ENCODE measurements at places on chromosomes 11 and 22. TPM values are rescaled to one million over a fixed set of nuclear protein-coding genes. Genes with fewer than 3 reads are reported as not detected.
A peak's percentile ranks its signal among the peaks of the same experiment; 100 is the strongest.

OR5D16 gene
- not detected for total RNA-seq

CELSR1 gene
- total RNA-seq = 5.7 TPM

DSCAML1 gene
- total RNA-seq = not detected

CCDC89 gene
- not detected for total RNA-seq

BATF2 gene
- total RNA-seq = 1.8 TPM

CD59 gene
- 287 TPM for total RNA-seq

SHISAL1 gene
- total RNA-seq = 8.2 TPM

LARGE2 gene
- not detected for total RNA-seq

GGTLC2 gene
- not detected for total RNA-seq

DDI1 gene
- total RNA-seq = not detected

MS4A12 gene
- total RNA-seq = not detected

- no peak for DNase-seq
Measured at GRCh38 chr11:87036756-87037449, 831 bp upstream of the TMEM135 start.

DNA sequence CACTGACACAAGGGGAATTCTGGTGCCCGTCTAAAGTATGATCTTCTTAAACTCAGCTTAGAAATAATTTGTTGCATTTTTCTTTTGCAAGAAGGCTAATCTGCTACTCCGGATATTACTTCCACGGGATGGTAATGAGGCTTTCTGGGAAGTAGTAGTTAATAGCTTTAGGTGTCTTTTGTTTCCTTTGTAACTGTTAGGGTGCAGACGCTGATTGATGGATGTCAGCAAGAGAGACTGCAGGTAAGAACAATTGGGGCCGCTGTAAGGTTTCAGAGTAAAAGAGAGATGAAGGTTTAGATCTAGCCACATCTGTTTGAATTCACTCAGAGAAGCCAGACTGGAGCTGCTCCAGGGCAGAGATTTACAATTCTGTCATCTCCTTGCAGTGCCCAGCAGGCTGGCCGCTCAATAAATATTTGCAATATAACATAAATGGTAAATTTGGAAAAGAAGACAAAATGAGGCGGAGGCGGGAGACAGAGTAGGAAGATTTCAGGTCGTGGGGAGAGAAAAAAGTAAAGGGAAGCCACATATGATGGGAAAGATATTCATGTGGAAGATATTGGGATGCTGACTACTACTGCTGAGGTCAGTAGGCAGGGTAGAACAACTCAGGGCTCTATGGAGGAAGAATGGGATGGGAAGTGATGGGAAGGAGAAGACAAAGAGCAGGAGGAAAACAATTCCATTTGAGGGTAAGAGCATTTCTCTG is 320.5 kb downstream of the AASDHPPT start:
- DNase-seq = no peak

DNA sequence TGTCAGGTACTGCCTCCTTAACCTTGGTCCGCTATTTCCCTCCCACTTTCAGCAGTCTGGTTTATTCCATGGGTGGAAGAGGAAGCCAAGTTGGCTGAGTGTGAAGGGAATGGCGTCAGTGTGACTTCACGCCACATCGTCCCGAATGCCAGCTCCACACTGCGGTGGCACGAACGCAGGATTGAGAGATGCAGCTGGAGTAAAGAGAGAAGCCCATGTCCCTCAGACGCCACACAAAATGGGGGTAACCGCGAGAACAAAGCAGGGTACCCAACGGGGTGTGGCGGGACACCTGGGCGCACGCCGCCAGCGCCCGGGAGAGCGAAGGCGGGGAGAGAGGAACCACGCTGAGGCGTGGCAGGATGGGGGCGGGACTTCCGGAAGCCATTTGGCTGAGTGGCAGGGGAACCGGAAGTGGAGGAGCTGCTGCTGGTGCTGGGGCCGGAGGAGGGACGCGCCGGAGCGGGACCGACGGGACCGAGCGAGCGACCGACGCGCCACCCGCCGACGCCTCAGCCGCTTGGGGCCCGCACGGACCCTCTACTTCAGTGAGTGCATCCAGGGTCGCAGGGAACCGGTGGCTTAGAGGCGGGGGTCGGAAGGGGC is at the start of gene PAFAH1B2:
Gene PAFAH1B2 (plus strand): TSS at position 417 of the 606 bp plus-strand sequence. CDS start 8,161 bp downstream, outside the sequence.
- peak; percentile 92 for DNase-seq

GRCh38 chr22:43377896-43378704 is 33.7 kb upstream of the MPPED1 start:
- peak; percentile 74 for DNase-seq

- DNase-seq = no peak
Measured at GRCh38 chr11:102097186-102097585, 13.1 kb upstream of the YAP1 start.

DNA sequence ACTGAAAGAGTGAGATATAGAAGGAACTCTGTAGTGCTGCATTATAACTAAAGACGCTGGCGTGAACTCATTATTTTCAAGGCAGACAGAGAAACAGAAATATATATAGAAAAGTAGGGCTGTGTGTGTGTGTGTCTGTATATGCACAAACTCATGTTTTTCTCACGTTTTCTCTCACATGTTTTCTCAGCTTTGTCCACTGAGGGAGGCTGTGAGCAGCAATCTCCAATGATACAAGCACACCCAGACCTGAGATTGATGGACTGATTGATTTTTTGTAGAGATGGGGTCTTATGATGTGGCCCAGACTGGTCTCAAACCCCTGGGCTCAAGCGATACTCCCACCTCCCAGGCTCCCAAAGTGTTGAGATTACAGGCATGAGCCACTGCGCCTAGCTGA is 122.5 kb downstream of the SERGEF start:
- DNase-seq = no peak

- no peak for DNase-seq
Measured at GRCh38 chr22:35972559-35972958, 56.1 kb downstream of the RBFOX2 start.

DNA sequence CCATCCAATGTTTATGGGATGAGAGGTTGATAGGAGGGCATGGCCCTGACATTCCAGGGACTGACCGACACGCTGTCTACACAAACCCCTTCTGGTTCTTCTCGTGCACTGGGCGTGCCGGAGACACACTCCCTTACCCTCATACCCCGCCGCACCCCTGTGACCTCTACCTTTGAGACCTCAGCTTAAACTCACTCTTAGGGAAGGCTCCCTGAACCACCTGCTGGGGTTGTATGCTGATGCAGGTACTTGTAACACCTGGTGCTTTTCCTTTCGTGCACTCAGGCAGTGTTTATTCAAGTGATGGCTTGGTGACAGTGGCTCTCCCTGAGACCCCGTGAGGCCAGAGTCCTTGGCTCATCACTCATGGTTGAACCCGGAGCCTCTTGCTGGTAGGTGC is 12.0 kb downstream of the PPARA start:
- no peak for DNase-seq

GRCh38 chr11:103958475-103959215 is 77.8 kb upstream of the DDI1 start:
- no peak for DNase-seq

GRCh38 chr11:133064152-133064877 is 468.0 kb downstream of the OPCML start:
- DNase-seq = peak; percentile 50

DNA sequence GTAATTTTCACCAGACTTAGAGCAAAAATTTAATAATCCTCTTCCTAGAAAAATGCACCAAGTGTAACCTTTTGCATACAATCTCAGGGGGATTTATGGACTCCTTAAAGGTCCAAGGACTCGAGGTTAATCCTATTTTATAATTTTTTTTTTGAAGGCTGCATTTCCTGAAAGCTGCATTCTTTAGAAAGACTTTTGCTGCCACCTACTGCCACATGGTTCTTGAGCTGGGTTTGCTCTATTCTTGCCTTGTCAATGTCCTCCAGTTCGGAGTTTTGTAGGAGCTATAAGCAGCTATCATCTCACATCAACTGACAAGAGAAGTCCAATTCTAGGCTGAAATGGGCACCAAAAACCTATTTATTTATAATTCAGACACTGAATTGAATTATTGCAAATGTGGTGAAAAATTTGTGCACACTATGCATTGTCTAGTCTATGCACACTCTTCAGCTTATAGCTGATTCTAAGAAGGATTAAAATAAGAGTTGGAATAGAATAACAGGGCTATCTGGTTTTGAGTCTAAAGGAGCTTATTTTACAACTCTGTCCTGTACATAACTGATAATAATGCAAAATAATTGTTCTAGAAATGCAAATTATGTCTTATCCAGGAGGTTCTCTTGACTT is 31.3 kb downstream of the TRAF6 start:
- peak; percentile 58 for DNase-seq

- no peak for DNase-seq
Measured at GRCh38 chr22:49508561-49508960, 319.1 kb downstream of the BRD1 start.

DNA sequence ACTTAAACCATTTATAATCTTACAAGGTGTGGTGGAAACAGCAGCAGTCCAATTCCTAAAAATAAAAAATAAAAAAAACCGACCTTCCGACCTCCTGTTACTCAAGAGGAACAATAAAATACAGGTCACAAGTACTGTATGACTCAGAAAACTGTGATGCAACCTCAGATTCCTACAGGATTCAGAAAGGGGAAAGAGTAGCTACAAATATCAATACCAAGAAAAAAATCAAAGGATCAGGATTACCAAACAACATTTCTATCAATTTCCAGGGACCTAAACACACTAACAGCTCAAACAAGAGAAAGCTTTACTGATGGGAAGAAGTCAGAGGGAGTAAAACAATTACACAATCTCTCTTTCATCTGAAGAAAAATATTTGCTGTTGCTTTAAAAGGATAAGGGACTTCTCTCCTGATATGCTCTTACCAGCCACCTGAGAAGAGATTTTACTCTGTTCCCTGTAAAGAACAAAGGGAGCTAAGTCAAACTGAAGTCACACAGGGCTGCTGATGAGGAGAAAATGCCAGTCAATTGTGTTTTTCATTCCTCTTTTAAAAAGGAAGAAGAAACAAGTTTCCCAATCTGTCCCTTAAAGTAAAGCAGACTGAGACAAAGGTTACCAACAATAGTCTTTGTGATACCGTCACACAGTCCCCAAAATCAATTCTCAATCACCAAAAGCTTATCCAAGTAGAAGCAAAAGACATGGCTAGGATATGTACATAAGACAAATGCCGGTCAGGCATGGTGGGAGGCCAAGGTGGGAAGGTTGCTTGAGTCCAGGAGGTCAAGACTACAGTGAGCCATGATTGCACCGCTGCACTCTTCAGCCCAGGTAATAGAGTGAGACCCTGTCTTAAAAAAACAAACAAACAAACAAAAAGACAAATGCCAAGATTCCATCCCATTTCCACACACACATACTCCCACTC is 39.3 kb downstream of the AMBRA1 start:
- peak; percentile 70 for DNase-seq

GRCh38 chr11:128630367-128631230 is 43.2 kb upstream of the ETS1 start:
- peak; percentile 75 for DNase-seq

DNA sequence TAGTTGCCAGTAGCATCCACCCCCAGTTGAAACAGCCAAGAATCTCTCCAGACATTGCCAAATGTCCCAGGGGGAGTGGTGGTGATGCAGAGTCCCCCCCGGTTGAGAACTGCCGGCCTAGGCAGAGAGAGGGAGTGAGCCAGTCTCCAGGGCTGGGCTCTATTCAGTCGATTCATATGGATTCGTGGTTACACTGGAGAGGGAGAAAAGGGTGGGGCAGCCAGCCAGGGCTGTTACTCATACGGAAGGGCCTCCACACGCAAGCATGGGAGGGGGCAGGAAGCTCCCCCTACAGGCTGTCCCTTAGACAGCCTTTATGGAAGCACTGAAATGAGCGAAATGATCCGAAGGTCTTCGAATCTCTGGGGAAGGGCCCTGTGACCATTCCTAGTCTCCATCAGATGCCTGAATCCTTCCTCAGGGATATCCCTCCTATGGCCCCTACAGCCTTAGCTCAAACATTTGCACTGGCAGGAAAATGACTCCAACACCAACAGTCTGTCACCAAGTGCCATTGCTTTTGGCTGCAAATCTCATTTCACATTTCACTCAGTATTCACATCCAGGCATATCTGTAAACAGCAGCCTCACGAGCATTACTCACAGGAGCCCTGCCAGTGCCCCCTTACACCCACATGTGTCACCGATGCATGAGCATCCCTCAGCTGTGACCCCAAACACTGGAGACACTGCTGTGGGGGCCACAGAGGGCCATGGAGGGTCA is 18.4 kb upstream of the TLCD5 start:
- DNase-seq = peak; percentile 82

- DNase-seq = no peak
Measured at GRCh38 chr11:28727254-28727653, 619.1 kb downstream of the METTL15 start.

GRCh38 chr22:38012604-38013072 is 28.3 kb upstream of the SOX10 start:
- no peak for DNase-seq

DNA sequence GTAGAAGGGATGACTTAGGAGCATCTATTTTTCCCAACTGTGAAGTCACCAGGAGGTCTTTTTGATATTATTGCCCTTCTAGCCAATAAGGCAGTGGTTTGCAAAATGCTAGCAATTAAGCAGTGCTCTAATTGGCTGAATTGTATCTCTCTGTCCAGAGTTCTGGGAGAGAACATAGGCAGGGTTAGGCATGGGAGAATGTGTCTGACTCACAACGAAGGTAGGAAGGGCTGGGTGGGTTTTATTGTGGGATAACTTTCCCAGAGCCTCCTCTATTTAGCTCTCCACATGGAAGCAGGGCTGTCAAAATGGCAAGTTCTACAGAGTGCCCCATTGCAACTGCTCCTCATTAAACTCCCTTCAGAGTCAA is 415.9 kb upstream of the CADM1 start:
- no peak for DNase-seq

GRCh38 chr11:23283666-23284065 is 423.4 kb upstream of the CCDC179 start:
- DNase-seq = no peak

- DNase-seq = no peak
Measured at GRCh38 chr11:57083641-57084385, 95.1 kb downstream of the OR5AK2 start.

DNA sequence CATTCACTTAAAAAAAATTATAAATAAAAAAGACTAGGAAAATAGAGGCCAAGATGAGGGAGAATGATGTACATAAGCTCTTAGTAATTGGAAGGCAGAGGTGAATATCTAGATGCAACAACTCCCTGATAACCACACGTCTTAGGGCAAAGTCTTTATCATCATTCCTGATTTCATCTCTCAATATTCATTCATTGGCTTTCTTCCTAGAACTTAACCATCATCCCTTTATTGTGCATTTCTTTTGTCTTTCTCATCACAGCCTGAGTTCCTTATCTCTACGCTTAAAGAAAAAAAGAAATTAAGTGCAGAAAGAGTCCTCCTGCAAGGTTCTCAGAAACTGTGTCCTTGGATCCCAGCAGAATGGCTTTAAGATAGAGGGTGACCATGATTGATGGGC is 23.2 kb upstream of the FLI1 start:
- DNase-seq = no peak

- no peak for DNase-seq
Measured at GRCh38 chr11:35990170-35990569, 46.3 kb downstream of the LDLRAD3 start.

GRCh38 chr11:31806186-31806927 is 4.8 kb downstream of the PAX6 start:
- DNase-seq = no peak
